Nasal cavity respiratory epithelium epithelial cell of viscerocranial mucosa (primary cell): ENCODE measurements at places on chromosomes 13 and 19. TPM values are rescaled to one million over a fixed set of nuclear protein-coding genes. Genes with fewer than 3 reads are reported as not detected.

The C19orf85 gene
- not detected in 2 replicates for total RNA-seq

The ACP7 gene
- total RNA-seq: 1.1 and 2.1 TPM in 2 replicates

The PPM1N gene
- total RNA-seq: 1.1 and 1.4 TPM in 2 replicates

The FFAR1 gene
- not detected in 2 replicates for total RNA-seq

The MEIS3 gene
- total RNA-seq: 3.4 and 9.6 TPM in 2 replicates

The KISS1R gene
- total RNA-seq: under 0.01 and 0.07 TPM in 2 replicates
